Astrocyte of the cerebellum (primary cell): ENCODE measurements at places on chromosomes 11 and 22.

DNA sequence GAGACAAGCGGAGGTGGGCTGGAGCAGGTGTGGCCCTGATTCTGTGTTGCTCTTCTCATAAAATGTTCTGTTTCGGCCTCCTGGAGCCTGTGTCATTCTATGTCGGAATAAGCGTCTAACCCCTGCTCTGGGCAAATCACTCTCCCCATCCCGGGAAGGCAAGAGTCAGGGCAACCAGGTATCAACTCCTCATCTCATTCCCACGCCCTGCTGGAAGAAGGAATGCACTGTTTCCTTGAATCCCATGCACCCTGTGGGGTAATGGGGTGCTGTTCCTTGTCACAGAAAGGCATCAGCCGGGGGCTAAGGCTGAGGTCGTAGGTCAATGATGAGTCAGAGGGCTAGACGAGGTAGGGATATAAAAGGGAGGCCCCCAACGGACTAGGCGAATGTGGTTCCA lies 2.6 kb downstream of the FAM180B start:
- DNase-seq = no peak

GRCh38 chr11:48077251-48077650 lies 96.9 kb downstream of the PTPRJ start:
- DNase-seq = no peak

DNA sequence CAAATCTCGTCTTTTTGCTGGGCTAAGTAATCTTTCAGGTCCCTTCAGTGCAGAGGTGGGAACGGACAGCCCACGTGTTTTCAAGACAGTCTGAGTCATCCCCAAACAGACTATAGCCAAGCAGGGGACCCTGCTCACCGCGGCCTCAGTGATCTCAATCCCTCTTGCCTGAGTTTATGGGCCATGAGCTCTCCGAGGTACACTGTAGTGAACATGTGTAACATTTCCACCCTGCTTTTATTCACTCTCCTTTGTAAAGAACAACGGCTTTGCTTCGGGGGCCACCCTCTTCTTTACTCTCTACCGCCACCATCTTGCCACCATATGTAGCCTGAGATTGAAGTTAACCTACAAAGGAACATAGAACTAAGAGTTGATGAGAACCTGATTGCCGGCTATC lies 11.5 kb upstream of the KCTD14 start:
- no peak for DNase-seq

- DNase-seq = no peak
Observed at GRCh38 chr11:37978647-37979046, 1380.6 kb upstream of the RAG2 start.
